Prostate gland (tissue), 2 donors: ENCODE measurements at places on chromosomes 1 and 21. TPM values are rescaled to one million over a fixed set of nuclear protein-coding genes. Genes with fewer than 3 reads are reported as not detected.

- DNase-seq, result no peak
- H3K36me3 ChIP-seq, result no peaks in the 10 kb centered on the region
- H3K27ac ChIP-seq, result no peak overlapping the region
- H3K27me3 ChIP-seq, result no peaks in the 10 kb centered on the region
- H3K4me1 ChIP-seq, result no peaks in the 10 kb centered on the region
These were observed 19.8 kb upstream of the PTP4A2 start for GRCh38 chr1:31957701-31958674.

GRCh38 chr1:6517435-6517851, 26.0 kb upstream of the PLEKHG5 start:
- no peak for DNase-seq
- H3K4me1 ChIP-seq, result no peaks in the 10 kb centered on the region
- H3K4me3 ChIP-seq, result no peak overlapping the region
- H3K27ac ChIP-seq, result no peak overlapping the region
- no peaks in the 10 kb centered on the region for H3K27me3 ChIP-seq

DNA sequence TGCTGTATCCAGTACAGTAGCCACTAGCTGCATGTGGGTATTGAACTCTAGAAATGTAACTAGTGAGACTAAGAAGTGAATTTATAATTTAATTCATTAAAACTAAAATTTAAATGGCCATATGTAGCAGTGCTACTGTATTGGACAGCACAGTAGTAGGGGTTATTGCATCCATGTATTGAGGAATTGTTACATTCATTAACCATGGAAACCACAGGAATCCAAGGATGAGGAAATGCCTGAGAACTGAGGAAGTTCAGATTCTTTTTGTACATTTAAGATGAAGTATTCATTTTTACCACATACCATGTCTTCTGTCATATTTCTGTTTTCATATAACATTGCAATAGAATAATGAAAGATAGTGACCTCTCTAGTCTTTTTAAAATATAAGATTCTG, 2.6 kb downstream of the MTF2 start:
- H3K4me1 ChIP-seq, result no peaks in the 10 kb centered on the region
- no peak overlapping the region for H3K4me3 ChIP-seq
- no peaks in the 10 kb centered on the region for H3K27me3 ChIP-seq
- H3K27ac ChIP-seq, result no peak overlapping the region

DNA sequence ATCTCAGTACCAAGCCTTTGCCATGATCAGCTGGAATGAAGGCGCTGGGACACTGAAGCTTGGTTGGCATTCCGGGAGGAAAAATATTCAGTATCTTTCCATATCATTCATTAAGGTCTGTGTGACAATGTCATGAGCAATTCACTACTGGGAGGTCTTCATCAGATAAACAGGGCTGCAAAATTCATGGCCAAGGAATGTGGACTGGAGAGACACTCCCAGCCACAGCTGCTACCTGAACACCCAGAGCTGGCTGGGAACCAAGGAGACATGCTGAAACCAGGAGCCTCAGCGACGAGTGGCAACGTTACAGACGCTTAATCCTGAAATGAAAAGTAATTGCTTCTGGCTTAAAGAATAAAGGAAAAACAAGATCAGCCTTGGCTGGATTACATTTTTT, 30.6 kb upstream of the DDAH1 start:
- no peaks in the 10 kb centered on the region for H3K27me3 ChIP-seq
- no peaks in the 10 kb centered on the region for H3K36me3 ChIP-seq
- H3K27ac ChIP-seq, result no peak overlapping the region
- no peak overlapping the region for H3K4me3 ChIP-seq

GRCh38 chr1:203324105-203325025, 19.0 kb downstream of the BTG2 start:
- H3K4me3 ChIP-seq, result no peak overlapping the region
- peak overlapping the region; percentile 96 for H3K27ac ChIP-seq
- no peaks in the 10 kb centered on the region for H3K36me3 ChIP-seq
- DNase-seq, result peak; percentile 41

GRCh38 chr1:46210561-46210960, 7.4 kb downstream of the LURAP1 start:
- no peak overlapping the region for H3K27ac ChIP-seq
- H3K4me3 ChIP-seq, result no peak overlapping the region
- no peaks in the 10 kb centered on the region for H3K4me1 ChIP-seq
- no peaks in the 10 kb centered on the region for H3K36me3 ChIP-seq

DNA sequence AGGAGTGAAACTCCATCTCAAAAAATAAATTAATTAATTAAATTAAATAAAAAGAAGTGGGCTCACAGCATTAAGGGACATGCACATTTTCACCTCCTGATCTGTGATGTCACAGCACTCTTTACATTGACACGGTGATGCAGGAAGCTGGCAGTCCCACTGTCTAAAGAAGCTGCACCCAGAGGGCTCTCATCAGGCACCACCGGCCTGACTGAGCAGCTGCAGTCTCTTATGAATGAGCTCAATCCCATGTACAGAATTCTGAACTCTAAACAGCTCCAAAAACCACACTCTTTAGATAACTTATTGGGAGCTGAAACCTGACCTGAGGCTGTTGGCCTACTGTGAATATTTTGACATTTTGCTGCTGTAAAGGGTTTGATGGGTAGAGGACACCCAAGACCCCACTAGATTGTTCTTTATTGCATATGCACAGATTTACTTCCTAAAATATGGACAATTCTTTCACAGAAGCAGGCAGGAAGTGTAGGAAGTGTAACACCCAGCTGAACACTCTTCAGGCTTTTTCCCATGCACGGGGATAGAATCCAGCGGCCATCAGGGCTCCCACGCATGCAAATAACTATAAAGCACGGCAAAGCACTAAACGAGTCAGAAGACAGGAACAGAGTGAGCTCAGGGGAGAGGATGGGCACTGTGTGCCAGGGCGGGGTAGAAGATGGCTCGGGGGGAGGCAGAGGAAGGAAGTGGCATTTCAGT, 46.2 kb downstream of the L1TD1 start:
- no peaks in the 10 kb centered on the region for H3K27me3 ChIP-seq
- no peaks in the 10 kb centered on the region for H3K36me3 ChIP-seq
- no peak for DNase-seq

GRCh38 chr1:2914702-2915101, 106.6 kb upstream of the ACTRT2 start:
- H3K4me1 ChIP-seq, result no peaks in the 10 kb centered on the region
- no peak for DNase-seq
- peaks cover 4% of the 10 kb centered on the region for H3K27me3 ChIP-seq
- H3K36me3 ChIP-seq, result no peaks in the 10 kb centered on the region
- no peak overlapping the region for H3K4me3 ChIP-seq

- no peaks in the 10 kb centered on the region for H3K27me3 ChIP-seq
- no peak overlapping the region for H3K27ac ChIP-seq
- DNase-seq, result no peak
- H3K4me1 ChIP-seq, result no peaks in the 10 kb centered on the region
- H3K4me3 ChIP-seq, result no peak overlapping the region
These were observed 51.0 kb downstream of the TNN start for GRCh38 chr1:175118375-175119367.

DNA sequence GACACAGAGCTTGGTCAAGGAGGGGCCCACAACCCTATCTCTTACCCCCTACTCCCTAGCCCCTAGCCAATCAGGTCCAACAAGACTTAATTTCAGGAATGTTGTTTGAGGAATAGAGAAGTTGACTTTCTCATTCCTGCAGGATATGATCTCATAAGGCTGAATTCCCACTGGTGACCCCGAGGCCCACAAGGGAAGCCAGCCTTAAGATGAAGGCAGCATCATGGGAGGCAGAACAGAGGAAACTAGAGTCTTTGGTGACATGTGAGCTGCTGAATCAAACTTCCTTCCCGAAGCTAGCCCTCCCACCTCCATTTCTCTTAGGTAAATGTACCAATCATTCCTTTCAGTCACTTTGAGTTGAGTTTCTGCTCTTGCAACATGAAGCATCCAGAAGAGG, 9.1 kb upstream of the PDIK1L start:
- no peak for DNase-seq
- no peaks in the 10 kb centered on the region for H3K27me3 ChIP-seq
- H3K27ac ChIP-seq, result no peak overlapping the region
- H3K4me3 ChIP-seq, result no peak overlapping the region

DNA sequence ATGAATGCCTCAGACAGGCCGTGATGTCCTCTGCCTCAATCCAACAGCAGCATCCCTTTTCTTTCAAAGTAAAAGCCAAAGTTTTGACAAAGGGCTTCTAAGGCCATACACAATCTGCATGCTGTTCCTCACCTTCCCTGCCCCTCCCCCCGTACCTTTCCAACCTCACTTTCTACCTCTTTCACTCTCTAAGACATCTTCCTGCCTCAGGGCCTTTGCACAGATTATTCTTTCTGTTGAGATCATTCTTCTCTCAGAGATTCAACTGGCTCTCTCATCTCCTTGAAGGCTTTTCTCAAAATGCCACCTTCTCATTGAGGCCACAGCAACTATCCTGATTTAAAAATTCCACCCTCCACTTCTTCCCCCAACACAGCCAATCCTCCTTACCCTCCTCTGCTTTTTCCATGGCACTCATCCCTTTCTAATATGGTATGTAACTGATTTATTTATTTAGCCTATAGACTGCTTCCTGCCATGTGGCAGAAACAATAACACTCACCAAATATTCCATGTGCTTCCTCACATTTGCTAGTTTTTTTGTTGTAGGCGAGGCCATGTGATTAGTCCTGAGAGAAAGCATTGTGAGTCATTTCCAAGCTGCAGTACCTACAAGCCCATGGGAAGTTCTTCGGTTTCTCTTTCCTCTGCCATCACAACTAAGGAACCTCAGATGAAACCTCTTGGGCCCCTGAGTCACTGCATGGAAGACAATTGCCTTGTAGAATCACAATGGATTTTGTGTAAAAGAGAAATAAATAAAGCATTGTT, 58.7 kb upstream of the GADD45A start:
- H3K27ac ChIP-seq, result no peak overlapping the region
- no peak overlapping the region for H3K4me3 ChIP-seq
- H3K27me3 ChIP-seq, result no peaks in the 10 kb centered on the region
- H3K36me3 ChIP-seq, result no peaks in the 10 kb centered on the region

GRCh38 chr1:192941722-192942411, 117.3 kb downstream of the UCHL5 start:
- no peak for DNase-seq
- H3K27ac ChIP-seq, result no peak overlapping the region
- no peaks in the 10 kb centered on the region for H3K4me1 ChIP-seq
- H3K4me3 ChIP-seq, result no peak overlapping the region
- H3K27me3 ChIP-seq, result no peaks in the 10 kb centered on the region

DNA sequence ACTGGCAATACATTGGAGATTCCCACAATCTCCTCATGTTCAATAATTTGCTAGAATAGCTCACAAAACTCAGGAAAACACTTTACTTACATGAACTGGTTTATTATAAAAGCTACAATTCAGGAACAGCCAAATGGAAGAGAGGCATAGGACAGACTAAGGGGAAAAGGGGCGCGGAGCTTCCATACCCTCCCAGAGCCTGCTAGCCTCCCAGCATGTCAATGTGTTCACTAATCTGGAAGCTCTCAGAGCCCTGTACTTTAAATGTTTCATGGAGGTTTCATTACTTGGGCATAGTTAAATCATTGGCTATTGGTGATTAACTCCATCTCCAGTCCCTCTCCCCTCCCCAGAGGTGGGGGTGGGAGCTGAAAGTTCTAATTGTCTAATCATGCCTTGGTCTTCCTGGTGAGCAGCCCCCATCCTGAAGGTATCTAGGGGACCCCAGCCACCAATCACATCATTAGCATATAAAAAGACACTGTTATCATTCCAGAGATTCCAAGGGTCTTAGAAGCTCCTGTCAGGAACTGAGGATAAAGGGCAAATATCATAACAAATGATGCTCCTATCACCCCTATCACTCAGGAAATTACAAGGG, 10.9 kb upstream of the DMRTB1 start:
- H3K36me3 ChIP-seq, result no peaks in the 10 kb centered on the region
- no peaks in the 10 kb centered on the region for H3K4me1 ChIP-seq
- no peaks in the 10 kb centered on the region for H3K27me3 ChIP-seq
- DNase-seq, result no peak
- no peak overlapping the region for H3K4me3 ChIP-seq
- H3K27ac ChIP-seq, result no peak overlapping the region

- no peak for DNase-seq
- H3K36me3 ChIP-seq, result no peaks in the 10 kb centered on the region
- H3K4me3 ChIP-seq, result no peak overlapping the region
- H3K4me1 ChIP-seq, result no peaks in the 10 kb centered on the region
- H3K27me3 ChIP-seq, result no peaks in the 10 kb centered on the region
- no peak overlapping the region for H3K27ac ChIP-seq
These were observed 268.7 kb downstream of the PTGER3 start for GRCh38 chr1:70778934-70779333.

- H3K27ac ChIP-seq, result no peak overlapping the region
- peaks cover 5% of the 10 kb centered on the region for H3K27me3 ChIP-seq
- H3K36me3 ChIP-seq, result no peaks in the 10 kb centered on the region
- DNase-seq, result no peak
These were observed 1.4 kb downstream of the ELAVL4 start for GRCh38 chr1:50110151-50110550.

- DNase-seq, result no peak
- H3K27me3 ChIP-seq, result no peaks in the 10 kb centered on the region
- H3K36me3 ChIP-seq, result no peaks in the 10 kb centered on the region
- H3K4me1 ChIP-seq, result no peaks in the 10 kb centered on the region
- H3K4me3 ChIP-seq, result no peak overlapping the region
These were observed 1.5 kb upstream of the HNRNPU start for GRCh38 chr1:244865820-244866219.

GRCh38 chr1:207863893-207864535, 46.9 kb downstream of the CD34 start:
- no peak for DNase-seq
- no peaks in the 10 kb centered on the region for H3K36me3 ChIP-seq

- peak; percentile 8 for DNase-seq
- H3K27me3 ChIP-seq, result no peaks in the 10 kb centered on the region
- H3K4me3 ChIP-seq, result no peak overlapping the region
- H3K27ac ChIP-seq, result peak overlapping the region; percentile 28
- H3K4me1 ChIP-seq, result no peaks in the 10 kb centered on the region
These were observed 559.8 kb downstream of the LMO4 start for GRCh38 chr1:87888446-87888845.

DNA sequence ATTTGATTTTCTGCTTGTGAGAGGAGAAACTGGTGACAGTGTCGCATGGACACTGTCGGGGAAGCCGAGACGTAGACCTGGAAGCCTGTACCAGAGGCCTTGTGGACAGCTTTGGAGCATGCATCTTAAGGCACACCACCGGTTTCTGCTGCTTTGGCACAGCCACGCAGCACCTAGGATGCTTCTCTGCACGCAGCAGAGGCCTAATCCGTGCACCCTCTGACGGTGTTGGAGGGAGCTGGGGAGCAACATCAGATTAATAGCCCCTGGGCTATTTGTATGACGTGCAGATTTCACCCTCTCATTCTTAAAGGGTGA, 30.3 kb downstream of the TEX35 start:
- no peaks in the 10 kb centered on the region for H3K27me3 ChIP-seq
- H3K4me3 ChIP-seq, result peak overlapping the region; percentile 67
- H3K36me3 ChIP-seq, result no peaks in the 10 kb centered on the region
- H3K4me1 ChIP-seq, result no peaks in the 10 kb centered on the region
- H3K27ac ChIP-seq, result peak overlapping the region; percentile 78

GRCh38 chr1:166170075-166170474, 3.3 kb upstream of the FAM78B start:
- no peak overlapping the region for H3K4me3 ChIP-seq
- H3K27me3 ChIP-seq, result no peaks in the 10 kb centered on the region
- DNase-seq, result no peak
- H3K27ac ChIP-seq, result no peak overlapping the region

The ALX3 gene
- not detected for total RNA-seq

The ZNF683 gene
- not detected for total RNA-seq

The GCSAML gene
- 1.2 TPM for total RNA-seq

The IRF6 gene
- 59.8 TPM for total RNA-seq

The SYNC gene
- 18.2 TPM for total RNA-seq

The TMEM269 gene
- 0.62 TPM for total RNA-seq

The PRELP gene
- total RNA-seq, result 17.9 TPM

The LINGO4 gene
- 2.3 TPM for total RNA-seq

The TMCC2 gene
- 1.5 TPM for total RNA-seq

The CFHR1 gene
- total RNA-seq, result not detected

The SMCP gene
- 36.5 TPM for total RNA-seq
